Ammon's horn (tissue), 1 donor: ENCODE measurements at places on chromosomes 3 and 15.

- DNase-seq = no peak
Observed at GRCh38 chr3:97970156-97970555, 2.1 kb downstream of the RIOX2 start.

GRCh38 chr15:73125219-73125618, 73.0 kb downstream of the NEO1 start:
- no peak for DNase-seq

GRCh38 chr3:161067335-161067734, 37.8 kb downstream of the B3GALNT1 start:
- no peak for DNase-seq

DNA sequence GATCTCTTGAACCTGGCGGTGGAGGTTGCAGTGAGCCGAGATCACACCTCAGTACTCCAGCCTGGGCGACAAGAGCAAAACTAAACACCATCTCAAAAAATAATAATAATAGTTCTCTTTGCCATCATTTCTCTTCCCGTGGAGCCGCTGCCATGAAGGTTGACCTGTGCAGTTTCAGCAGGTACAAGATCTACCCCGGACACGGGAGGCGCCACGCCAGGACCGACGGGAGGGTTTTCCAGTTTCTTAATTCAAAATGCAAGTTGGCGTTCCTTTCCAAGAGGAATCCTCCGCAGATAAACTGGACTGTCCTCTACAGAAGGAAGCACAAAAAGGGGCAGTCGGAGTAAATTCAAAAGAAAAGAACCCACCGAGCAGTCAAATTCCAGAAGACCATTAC, 11.3 kb upstream of the PPP1R2 start:
- DNase-seq = no peak

DNA sequence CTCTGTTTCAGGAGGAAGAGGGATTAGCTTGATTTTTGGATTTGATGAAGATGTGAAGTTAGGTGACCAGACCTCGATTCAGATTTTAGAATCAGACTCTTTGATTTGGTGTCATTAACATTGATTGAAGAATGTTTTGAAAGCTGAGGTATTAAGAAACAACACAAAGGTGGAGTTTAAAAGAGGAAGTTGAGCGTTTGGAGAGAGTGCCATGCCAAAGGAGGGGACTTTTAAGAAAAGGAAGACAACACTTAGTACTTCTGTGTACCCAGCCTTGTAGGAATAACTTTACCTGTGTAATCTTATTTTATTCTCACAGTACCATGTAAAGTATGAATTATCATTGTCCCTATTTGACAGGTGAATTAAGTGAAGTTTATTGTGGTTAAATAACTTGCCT, 34.4 kb downstream of the PPARG start:
- DNase-seq = no peak

DNA sequence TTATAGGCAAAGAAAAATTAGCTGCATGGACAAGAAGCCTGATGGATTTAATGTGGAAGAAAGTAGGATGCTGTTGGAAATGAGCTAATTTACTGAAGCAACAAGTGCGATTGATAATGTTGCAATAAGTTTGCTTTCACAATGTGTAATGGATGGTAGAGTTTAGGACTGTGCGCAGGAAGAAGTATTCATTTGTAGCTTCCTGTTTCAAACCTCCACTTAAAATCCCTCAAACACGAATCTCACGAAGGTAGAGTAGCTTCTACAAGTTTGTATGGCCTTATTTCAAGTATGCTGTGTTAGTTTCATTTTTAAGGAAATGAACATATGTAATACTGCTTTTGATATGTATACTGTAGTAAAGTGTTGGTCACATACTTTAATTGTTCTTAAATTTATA, 42.3 kb downstream of the KCNH8 start:
- DNase-seq = no peak

DNA sequence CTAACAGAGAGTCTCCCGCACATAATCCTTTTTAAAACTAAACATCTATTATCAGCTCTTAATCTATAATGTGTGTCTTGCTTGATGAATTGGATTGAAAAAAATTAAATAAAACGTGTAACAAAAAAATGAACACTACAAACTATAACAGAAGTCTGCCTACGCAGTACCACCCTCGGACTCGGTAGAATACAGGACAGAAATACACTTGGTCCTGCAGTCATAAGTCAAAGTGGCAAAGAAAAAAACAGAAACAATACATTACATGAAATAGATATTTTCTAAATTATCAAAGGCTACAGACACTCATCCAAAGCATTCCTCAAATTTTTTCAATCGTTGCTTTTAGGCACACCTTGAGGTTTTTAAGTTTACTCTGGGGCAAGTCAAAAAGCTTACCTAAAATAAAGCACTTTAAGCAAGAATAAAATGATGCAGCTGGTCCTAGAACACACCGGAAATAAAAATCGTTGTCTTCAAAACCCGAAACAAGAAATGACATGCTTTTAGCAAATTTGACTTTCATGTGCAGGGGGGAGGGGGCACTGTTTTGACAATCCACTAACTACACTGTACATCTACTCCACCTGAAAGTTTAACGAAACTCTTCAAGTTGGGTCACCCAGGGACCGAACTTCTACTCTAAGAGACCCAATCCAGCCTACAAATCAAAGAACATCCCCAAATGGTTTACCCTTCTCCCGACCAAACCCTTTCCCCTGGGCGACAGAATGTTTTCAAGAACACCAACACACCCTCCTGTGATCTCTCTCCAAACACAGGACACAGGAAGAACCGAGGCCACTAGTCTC, 1.3 kb downstream of the ADAM10 start:
- peak; percentile 23 for DNase-seq

GRCh38 chr15:77502379-77503095, 81.8 kb downstream of the HMG20A start:
- no peak for DNase-seq
